ENCODE measurements at places on chromosomes 12 and 14. TPM values are rescaled to one million over a fixed set of nuclear protein-coding genes. Genes with fewer than 3 reads are reported as not detected.

DNA sequence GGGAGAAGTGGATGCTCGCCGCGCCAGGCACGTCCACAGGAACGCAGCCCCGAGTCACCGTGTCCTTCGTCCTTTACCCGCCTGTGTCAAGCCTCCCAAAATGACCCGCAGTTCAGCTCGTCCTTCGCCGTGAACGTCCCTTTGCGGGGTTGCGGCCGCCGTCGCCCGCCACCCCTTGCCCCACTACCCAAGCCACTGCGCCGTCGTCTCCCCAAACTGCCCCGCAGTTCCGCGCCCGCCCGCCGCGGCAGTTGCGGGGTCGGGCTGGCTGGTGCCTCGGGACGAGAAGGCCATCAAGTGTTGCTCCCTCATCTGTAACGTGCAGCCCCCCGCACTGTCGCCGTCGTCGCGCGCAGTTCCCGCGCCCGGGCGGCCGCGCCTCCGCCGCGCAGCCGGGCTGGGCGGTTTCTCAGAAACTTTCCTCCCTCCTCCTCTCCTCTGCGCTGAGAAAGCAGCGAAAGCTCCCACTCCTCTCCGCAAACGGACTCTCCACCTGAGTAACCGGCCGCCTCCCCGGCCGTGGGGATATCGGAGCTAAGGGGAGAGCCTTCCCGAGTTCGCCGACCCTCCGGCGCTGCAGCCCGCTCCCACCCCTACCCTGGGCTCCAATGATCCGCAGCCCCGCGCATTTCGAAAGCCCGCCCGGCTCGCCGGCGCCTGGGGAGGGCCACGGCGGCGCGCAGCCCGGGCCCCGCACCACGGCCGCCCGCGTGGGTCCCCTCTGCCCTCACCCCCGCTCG is 6.7 kb downstream of the CDKN1B start:
- DNase-seq: no peak

DNA sequence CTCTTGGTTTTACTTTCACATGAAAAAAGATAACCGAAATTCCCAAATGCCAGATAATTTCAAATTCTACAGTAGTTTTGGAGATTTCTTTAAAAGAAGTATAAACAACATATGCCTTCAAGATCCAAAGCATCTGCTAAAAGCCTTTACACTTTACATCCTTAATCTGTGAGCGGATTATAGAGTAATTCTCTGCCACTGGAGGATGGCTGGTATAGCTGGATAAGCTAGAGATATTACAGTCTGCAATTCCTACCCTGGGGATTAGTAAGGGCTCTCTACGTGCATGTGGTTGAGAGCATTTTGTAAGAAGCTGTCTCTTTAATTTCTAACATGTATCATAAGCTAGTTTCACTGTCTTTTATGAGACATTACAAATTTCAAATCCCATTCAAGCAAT is 240.3 kb upstream of the HMGA2 start:
- DNase-seq: no peak

GRCh38 chr12:48750215-48750614 is 33.7 kb upstream of the CCNT1 start:
- no peak for DNase-seq

GRCh38 chr12:65259501-65259900 is 19.0 kb upstream of the MSRB3 start:
- no peak for DNase-seq

DNA sequence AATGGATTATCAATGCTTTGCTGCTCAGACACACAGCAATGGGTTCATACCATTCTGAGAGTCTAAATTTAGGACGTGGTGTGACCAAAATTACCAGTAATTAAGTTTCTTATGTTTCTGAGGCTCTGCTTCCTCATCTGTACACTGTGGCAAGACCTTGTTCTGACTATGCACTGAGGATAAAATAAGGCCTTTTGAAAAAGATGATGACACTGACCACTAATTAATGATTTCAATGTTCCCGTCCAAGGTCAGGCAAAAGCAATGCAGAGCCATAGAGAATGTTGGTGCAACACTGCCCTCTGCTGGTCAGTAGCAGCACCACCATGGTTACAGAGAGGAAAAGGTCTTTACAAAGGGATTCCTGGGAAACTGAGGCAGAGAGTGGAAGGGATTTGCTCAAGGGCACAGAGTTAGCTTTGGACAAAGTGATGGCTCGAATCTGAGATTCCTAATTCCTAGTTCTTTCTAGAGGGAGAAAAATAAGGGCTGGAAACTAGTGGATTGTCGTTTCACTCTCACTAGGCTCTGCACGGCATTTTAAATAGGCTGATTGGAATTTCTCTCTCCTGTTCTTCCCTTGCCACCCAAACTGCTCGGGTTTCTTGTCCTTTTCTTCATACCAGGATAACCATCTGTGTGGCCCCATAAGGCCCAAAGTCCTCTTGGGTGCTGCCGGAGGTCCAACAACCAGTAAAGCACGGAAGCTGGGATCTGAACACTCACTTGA is 22.3 kb upstream of the P2RX7 start:
- no peak for DNase-seq

DNA sequence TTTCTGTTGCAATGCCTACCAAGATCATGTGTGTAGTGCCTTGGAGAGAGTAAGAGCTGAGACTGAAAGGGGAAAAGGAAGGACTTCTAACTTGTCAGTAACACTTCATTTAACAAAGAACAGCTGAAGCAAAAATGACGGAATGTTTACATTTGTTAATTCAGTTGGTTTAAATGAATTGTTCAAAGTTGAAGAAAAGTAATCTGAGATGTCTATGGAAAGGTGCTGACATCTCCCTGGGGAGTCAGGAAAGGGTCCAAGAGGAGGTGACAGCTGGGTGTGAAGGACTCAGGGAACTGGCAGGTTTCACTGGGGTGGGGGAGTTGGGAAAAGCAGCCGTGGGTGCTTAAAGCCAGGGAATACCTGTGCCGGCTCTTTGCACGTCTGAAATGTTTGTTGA is 7.9 kb downstream of the TMEM63C start:
- no peak for DNase-seq

ZFYVE26 gene
- 14.2 TPM for polyA plus RNA-seq

C12orf54 gene
- polyA plus RNA-seq: not detected

DPF3 gene
- polyA plus RNA-seq: 3.6 TPM
